Thymus (tissue), 14 donors: ENCODE measurements at places on chromosomes 7 and 10. TPM values are rescaled to one million over a fixed set of nuclear protein-coding genes. Genes with fewer than 3 reads are reported as not detected.

DNA sequence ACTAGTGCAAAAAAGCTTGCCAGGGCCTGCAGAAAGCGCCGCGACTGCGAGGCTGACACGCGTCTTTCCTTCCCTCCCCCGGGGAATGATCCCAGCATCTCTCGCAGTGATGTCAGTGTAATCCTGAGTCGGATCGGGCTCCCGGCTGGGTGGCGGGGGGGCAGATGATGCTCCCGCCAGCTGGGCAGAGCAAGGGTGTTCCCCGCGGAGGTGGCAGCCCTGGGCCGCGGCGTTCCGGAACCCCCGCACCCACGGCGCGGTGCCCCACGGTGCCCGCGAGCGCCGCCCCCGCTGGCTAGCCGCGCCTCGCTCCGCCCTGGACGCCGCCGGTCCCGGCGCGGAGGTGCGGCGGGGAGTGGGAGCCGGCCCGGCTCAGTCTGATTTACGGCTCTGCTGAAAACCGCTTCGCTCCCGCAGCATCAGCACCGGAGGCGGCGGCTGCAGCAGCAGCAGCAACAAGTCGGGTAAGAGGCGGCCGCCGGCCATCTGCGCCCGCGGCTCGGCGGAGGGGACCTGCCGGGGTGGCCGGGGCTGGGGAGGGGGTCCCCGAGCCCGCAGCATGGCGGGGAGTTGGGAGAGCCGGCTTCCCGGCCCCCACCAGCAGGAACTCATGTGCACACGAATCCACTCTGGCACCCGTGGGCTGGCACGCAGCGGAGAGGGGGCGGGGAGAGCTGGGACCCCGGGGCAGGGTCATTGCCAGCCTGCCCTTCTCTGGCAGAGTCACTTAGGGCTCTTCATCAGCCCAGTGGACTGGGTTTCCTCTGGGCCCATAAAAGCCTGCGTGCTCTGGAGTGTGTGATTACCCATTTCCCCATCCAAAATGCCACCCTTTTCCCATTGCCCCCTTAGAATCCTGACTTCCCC lies at the start of gene ZNF365:
ZNF365 (plus strand) TSS at position 375 of the 867 bp plus-strand sequence. CDS start 1,825 bp downstream, outside the sequence.
- DNase-seq, result peak; percentile 2

DNA sequence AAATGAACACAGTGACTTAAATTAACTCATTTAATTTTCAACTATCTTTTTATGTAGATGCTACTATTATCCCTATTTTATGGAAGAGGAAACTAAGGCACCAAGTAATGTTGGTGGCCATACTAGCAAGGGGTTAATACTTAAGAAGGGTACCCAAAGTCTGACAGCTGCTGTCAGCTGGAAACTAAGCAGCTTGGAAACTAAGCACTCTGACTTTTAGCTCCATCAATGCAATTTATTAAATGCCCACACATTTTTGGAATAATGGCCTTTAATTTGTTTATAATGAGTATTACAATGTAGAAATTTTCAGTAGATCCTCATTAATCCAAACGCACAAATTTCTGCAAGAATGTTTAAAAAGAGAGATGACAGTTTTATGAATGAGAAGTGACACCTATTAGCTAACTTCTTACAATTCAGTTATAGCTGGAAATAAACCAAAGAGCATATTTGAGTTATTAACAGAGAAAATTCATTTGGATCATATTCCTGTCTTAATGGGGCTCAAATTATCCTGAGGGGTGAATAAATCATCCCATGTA lies 483.1 kb upstream of the MBL2 start:
- DNase-seq, result no peak

DNA sequence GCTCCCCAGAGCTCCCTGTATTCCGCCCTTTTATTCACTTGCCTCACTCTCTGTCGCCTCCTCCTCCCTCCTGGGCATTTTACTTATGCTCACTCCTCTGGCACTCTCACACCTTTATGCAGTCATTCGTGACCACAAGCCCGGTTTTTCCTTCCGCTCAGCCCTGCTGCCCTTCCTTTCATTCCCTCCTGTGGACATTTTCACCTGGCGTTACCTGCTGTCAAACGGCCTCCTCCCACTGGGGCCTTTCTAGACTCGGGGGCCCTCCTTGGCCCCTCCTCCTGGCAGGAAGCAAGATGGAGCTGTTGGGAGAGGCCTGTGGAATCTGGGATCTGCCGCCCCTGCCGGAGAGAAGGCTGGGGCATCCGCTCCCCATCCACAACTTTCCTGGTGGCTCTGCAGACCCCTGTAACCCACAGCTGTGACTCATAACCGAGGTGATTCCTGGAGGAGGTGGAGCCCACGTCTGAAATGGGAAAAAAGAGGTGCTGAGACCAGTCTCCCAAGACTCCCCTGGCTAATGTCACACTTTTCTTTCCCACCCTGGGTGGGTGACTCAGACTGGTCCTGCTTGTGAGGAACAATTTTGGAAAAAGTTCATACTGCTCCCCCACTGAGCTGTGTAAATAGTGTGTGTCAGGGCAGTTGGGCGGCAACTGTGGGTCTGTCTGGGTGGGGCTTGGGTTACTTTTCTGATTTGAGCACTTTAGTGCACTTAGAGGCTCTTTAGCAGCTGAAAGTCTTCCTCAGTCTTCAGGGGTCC lies 1.2 kb downstream of the VCL start:
- peak; percentile 15 for DNase-seq

- no peak for DNase-seq
Observed at GRCh38 chr10:34613491-34613890, 201.6 kb downstream of the PARD3 start.

- no peak for DNase-seq
Observed at GRCh38 chr7:55031075-55031474, 12.3 kb downstream of the EGFR start.

The MKX gene
- 0.34 TPM for polyA plus RNA-seq

The ACBD7 gene
- polyA plus RNA-seq, result 1.4 TPM

DNA sequence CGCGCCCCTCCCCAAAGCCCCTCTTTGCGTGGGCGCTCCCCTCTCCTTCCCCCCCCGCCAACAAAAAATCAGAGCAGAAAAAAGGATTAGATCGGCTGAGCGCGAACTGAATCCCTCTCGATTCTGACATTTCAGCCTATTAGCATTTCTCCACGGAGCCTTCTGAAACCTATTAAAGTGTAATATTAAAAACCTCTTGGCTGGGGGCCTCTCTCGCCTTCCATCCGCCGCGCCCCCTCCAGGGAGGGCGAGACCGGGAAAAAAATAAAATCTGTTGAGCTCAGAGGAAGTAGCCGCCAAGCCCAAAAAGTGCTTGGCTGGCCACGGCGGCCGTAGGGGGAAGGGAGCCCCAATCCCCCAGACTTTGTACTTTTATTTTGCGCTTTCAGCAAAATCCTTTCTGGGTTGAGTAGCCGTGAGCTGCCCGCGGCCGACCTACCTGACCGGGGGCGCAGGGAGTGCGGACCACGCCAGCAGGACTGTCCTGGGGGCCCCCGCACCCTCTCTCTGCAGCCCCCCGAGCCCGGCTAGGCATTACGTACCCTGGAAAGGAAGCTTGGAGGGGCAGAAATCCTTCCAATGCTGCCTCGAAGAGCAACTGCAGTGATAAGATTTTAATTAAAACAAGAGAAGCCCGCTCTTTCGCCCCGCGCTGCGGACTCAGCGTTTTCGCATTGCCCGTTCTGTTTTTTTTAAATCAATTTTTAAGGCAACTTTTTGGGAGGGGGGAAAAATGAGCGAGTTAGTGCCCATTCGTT lies 1.3 kb upstream of the TNRC18 start:
- DNase-seq, result no peak

DNA sequence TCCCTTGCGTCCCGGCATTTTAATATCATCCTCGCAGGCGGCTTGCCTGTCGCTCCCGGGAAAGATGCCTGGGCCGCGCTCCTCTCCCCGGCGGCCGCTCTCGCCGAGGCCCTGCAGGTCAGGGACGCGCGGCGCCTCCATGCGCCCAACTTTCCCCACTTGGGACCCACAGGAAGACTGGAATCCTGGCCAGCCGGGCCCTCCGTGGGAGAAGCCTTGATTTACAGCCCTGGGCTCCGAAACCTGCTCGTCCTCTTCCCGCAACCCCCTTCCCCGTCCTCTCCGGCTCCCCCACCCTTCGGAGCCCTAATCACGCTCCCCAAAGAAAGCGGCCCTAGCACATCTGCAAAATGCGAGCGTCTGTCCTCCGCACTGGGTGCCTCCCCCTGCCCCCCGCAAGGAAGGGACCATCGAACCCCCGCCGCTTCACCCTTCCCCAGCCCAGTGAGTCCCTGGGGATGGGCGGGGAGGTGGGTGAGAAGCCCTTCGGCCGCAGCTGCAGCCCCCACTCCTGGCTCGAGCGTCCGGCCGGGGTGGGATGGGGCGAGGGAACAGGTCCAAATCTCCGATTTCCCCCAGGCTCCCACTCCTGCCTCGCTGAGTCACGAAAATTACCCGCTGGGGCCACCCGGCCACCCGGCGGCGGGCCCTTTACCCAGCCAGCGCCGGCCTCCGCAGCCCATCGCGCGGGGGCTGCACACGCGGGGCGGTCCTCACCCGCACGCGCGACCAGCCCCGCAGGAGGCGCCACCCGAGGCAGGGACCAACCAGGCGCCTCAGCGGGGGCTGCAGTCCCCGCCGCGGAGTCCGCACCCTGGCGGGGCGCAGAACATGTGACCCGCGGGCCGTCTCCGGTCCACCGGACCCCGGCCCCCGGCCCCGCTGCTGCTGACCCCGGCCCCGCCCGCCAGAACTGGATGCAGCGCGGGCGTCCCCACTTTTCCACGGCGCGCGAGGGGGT lies 695 bp downstream of the HSPA12A start:
- no peak for DNase-seq

DNA sequence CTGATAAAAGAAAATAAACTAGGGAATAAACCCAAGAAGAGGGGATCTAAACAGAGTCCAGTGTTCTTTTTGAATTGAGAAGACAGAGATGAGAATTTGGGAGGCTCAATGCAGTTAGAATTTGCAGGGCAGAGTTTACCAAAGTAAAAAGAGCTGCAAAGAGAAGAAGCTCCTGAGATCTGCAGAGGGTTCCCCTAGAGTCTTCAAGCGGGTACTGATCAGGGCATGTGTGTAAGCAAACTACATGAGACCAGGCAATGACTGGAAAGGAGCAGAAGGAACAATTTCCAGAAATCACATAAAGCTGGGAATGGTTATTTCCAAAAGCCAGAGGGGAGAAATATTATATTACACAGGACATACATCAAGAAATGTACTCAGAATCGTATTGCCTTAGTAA lies 58.1 kb upstream of the TES start:
- DNase-seq, result no peak

The CNPY1 gene
- 0.05 TPM for polyA plus RNA-seq

GRCh38 chr7:80002865-80003264 lies 131.8 kb upstream of the GNAI1 start:
- DNase-seq, result no peak

The RBM28 gene
- 24.7 TPM for polyA plus RNA-seq

DNA sequence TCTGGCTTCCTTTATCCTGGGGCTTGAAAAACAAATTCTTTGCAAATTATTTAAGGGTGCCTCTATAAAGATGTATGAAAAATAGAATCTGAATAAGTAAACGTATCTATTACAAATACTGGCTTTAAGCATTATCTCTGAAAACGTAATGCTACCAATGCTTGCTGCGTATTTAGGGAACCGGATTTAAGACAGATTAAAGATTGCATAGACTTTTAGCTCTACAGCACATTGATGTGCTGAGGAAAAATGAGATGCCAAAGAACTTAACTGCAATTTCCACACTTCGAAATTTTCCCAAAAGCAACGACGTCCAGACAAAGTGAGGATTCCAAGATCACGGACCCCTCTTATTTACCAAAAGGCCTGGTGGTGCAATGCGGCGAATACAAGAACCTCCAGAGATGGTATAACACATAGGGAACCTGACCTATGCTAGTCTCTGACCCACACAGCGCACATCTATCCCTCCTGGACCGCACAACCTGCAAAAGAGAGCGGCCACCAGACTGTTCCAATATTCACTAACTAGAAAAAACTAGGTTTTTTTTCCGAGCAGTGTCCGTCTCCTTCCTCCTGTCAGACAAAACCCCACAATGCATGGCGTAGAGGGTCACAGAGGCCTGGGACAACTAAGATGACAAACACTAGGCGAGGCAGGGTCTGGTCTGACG lies 34.3 kb upstream of the PHF14 start:
- no peak for DNase-seq

GRCh38 chr7:90758933-90759562 lies 162.9 kb downstream of the CDK14 start:
- no peak for DNase-seq

The HIPK2 gene
- polyA plus RNA-seq, result 5.8 TPM

GRCh38 chr7:11428877-11429581 lies 403.0 kb downstream of the THSD7A start:
- no peak for DNase-seq

DNA sequence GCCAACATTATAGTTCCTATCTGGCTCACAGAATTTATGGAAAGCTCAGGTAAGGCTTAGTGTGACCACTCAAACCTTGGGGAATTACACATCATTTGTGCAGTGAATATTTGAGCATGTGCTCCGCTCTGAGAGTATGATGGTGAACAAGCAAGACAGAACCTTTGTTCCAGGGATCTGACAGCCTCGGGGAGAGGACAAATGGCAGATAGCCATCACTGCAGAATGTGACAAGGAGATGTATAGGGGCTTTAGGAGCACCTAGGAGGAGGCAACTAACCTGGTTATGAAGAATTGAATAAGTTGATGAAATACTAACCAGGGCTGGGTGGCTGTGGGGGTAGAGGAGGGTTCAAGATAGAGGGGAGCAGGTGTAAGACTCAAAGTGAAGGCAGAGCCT lies 290.5 kb downstream of the GFRA1 start:
- DNase-seq, result no peak
